ENCODE measurements at places on chromosomes 3 and 15.
A peak's percentile ranks its signal among the peaks of the same experiment; 100 is the strongest.

GRCh38 chr15:69873807-69874206, 223.9 kb downstream of the TLE3 start:
- DNase-seq, result no peak

DNA sequence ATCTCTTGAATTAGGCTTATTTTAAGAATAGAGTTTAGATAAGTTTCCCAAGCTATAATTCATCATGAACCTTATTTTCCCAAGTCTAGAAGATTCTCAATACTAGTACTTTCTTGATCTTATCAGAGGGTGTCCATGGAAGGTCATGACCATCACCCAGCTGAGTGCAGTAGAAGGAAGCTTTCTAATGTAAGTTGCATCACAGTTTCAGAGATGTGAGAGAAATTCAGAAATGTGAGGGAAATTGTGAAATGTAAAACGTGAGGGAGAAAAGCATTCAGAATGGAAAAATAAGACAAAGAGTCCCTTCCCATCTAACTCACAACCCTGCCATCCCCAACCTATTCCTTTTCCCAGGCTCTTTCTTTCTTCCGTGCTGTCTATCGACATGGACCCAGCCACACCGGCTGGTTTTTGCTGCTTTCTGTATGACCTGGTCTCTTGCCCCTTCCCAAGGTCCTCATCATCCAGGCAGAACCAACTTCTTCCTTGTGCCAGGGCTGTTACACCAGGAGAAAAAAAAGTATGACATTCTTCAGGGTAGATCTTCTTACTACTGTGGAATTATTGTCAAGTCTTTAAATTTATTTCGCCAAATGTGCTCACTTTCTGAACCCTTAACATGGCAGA, 6.7 kb downstream of the CAPN3 start:
- DNase-seq, result no peak

DNA sequence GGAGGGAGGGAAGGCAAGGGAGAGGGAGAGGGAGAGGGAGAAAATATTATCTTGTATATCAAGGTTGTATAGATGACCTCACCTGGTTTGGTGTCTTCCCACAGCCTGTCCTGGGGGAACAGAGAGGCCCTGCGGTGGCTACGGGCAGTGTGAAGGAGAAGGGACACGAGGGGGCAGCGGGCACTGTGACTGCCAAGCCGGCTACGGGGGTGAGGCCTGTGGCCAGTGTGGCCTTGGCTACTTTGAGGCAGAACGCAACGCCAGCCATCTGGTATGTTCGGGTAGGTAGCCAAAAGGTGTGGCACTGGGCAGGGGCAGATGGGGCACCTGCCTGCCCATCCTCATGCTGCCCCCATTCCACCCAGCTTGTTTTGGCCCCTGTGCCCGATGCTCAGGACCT, 7.1 kb downstream of the CRELD1 start:
- peak; percentile 50 for DNase-seq

GRCh38 chr3:56375654-56376053, 92.6 kb downstream of the ERC2 start:
- no peak for DNase-seq

DNA sequence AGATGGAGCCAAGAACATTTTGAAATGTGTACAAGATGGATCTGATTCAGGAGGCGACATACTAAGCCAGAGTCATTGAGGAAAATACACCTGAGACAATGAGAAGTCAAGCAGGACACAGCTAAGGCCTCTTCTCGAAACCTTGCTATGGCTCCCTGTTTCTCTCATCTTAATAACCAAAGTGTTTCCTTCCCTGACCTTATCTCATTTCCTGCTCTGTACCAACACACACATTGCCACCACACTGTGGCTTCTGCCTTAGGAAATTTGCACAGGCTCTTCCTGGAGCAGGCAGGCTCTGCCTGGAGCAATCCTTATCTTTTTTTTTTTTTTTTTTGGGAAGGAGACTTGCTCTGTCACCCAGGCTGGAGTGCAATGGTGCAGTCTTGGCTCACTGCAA, 36.6 kb downstream of the OXSM start:
- no peak for DNase-seq

- no peak for DNase-seq
Measured at GRCh38 chr15:44289259-44289790, 806 bp downstream of the GOLM2 start.

DNA sequence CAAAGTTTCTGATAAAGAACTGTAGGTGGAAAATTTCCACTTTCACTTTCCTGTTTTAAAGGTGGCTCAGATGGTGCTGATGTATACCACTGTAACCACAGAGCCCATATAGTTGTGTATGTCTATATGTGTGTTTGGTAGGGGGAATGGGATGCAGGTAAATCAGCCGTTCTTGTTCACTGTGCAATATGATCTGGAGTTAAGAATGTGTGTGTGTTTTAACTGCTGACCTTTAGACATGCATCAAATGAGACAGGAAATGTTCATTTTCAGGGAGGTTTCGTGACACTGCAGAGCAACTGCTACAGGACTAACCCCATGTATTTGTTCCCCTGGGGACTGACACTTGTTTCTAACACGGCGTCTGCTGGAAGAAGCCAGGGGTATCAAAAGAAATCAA, 180.5 kb downstream of the TAFA4 start:
- DNase-seq, result no peak

DNA sequence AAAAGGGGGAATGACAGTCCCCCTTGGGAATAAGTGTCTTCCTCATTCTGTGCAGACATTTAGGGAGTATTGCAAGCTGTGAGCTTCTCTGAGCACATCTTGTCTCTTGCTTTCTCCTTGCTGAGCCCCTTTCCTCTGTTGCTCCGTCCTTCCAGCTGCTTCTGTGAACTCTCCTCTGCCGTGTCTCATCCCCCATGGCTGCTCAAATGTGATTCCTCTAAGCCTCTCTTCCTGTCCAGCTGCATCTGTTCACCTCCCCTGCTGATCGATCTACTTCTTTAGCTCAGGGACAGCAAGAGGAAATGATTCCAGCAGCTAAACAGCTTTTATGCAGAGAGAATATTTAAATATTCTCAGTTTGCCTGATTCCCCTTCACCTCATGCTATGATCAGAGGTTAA, 328.0 kb upstream of the DNAJC19 start:
- no peak for DNase-seq

- no peak for DNase-seq
Measured at GRCh38 chr15:67242708-67243111, 11.8 kb downstream of the AAGAB start.

DNA sequence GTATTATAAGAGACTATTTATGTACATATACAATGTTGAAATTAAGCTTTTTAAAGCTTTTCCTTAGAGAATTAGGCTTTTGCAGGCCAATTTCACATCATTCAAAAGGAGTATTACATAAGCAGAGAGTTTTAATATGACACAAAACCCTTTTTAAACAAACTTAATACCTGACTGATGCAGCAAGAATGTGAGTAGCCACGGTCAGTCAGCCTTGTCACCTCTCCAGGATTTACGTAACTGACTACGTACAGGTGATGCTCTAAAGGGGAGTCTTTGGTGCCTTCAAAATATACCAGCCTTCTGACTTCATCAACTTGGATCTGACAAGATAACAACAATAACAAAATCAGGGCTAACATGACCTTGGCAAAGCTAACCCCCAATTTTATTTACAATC, 44.2 kb upstream of the IGDCC4 start:
- no peak for DNase-seq

DNA sequence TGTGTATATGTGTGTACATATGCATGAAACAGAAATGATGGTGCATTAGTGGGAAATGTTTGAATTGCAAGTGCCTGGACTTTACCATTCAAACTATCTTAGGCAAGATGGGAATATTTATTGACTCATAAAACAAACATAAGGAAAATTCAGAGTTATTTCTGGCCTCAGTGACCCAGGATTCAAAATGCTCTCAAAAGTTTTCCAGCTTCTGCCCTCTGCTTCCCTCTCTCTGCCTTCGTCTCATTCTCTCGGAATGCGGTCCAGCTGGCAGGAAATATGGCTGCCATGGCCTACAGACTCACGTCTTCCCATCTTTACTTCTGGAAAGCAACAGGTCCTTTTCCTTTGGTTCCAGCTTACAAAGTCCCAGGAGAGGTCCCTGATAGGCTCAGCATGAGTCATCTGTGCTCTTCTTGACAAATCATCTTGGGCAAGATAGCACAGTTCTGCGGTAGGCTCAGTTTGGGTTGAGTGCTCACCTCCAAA, 8.7 kb upstream of the ZNF774 start:
- no peak for DNase-seq

DNA sequence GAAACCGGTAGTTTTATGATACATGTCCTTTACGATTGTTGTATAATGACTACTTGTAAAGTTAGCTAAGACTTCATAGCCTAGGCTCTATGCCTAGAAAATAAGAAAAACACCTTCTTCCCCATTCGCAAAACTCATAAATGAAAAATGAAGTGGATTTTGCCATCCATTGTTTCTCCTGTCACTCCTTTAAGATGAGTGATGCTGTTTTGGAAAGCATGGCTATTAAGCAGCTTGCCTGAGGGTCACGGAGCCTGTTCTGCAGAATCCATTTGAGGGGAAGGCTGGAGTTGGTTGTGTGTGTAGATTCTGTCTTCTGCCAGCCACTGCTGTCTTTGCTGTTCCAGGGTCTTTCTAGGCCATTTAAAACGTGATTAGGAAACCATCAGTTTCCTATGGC, 31.5 kb downstream of the ROBO2 start:
- DNase-seq, result no peak

DNA sequence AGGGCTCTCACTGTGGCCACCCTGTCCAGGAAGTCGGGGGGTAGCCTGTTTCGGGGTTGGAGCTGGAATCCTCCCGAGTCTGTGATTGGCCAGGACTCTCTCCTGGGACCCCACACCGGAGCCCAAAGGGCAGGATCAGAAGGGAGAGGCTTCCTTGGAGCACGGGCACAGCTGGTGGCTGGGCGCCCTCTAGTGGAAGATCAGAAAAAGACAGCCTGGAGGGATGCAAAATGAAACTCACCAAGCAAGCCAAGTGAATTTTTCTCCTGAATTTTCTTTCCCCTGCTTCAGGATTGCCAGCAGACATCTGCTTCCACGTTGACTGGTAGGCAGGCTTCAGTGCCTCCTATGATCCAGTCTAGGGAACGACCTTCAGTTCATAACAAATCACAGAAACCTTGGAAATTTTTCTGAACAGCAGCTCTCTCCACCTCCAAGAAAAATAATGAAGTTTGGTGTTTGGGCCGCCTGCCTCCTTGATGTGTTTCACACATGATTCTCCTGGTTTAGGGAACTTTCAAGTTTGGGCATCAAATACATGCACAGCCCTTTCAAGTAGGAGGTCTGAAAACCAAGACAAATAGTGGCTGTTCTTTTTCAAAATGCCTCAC, 224.6 kb downstream of the VPS13C start:
- peak; percentile 60 for DNase-seq

DNA sequence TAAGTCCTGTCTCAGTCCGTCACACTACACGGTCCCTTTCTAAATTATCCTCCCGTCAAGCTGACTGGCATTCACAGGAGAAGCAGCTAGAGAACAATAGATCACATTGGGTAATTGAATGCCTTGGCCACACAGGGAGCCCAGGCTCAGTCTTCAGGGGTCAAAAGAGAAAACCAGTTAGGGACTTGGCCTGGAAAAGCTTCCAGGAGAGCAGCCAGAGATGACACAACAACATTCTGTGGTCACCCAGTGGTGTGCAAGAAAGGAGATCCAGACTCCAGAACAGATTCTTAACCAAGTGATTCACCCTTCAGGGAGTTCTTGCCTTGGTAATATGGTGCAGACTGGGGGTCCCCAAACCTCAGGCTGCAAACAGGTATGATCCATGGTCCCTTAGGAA, 15.9 kb downstream of the ARHGAP31 start:
- DNase-seq, result no peak

DNA sequence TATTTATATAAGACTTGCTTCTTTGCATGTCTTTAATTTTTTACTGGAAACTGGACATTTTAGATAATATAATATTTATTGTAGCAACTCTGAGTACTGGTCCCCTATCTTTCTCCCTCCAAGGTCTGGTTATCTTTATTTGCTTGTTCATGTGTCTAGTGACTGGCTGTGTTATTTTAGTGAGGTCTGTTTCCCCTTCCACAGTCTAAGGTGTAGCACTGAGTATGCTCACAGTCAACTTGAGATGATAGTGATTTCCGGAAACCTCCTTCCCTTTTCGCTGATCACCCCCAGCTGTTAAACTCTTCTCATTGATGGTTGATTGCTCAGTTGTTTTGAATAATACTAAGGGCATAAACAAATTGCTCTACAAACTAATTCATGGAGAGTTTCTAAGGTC, 37.0 kb downstream of the PCNP start:
- no peak for DNase-seq

- no peak for DNase-seq
Measured at GRCh38 chr15:93270937-93271467, 182.0 kb upstream of the RGMA start.

- DNase-seq, result no peak
Measured at GRCh38 chr3:187828579-187829452, 83.5 kb upstream of the BCL6 start.

GRCh38 chr3:127825756-127826155, 3.4 kb upstream of the MGLL start:
- DNase-seq, result no peak

- no peak for DNase-seq
Measured at GRCh38 chr15:97981758-97982157, 21.3 kb downstream of the ARRDC4 start.

GRCh38 chr3:32249184-32249782, 10.8 kb downstream of the CMTM8 start:
- no peak for DNase-seq

- DNase-seq, result no peak
Measured at GRCh38 chr15:47750030-47750739, 32.9 kb downstream of the SEMA6D start.

DNA sequence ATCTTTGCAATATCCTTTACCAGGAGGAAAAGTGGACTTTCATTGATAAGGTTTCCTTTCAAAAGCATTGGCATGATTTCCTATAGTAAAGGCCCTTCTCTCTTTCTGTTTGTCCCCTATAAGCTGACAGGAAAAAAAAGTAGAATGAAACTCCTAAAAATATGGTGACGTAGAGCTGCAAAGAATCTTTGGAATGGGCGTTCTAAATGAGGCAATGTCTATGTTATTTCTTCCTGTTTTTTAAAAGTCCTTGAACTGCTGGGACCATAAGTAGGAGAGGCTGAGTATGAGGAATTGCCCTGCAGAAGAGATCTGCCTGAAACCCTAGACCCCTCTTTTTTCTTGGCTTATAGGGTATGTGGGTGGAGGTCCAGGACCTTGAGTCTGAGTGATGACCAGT, 17.2 kb downstream of the ST3GAL6 start:
- DNase-seq, result no peak

GRCh38 chr3:152505926-152506325, 237.2 kb downstream of the MBNL1 start:
- DNase-seq, result no peak

DNA sequence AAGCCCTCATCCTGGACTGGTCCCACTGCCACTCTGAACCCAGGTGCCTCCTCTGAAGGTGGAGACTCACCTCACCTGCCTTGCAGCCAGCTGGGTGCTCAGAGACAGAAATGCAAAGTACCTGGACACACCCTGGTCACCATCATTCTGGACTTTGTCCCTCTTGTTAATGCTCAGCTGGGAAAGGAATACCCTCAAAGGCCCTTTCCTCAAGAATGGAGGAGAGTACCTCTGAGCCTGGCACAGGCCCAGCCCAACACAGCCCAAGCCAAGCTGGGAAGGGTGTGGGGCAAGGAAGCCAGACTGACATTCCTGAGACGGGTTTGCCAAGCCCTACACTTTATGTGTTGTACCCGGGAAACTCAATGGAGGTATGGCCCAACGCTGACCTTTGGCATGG, 983 bp upstream of the ALAS1 start:
- no peak for DNase-seq
